ENCODE measurements at places on chromosomes 1 and 21.

DNA sequence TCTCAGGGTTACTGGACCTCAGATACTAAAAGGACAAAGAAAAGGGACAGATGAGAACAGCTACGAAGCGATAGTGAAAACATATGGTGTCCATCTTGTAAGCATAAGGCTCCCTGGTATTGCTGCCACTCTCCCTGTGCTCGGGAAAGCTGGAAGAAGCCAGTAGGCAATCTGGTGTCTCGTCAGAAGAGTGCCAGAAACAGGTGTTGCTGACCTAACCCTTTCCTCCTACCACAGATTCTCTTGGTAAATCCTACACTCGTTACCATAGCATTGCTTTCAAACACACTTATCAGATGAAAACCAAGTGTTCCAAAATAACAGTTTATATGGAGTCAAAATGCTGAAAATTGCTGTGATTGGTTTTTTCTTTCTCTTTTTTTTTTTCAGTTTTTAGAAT is 146.3 kb downstream of the NRIP1 start:
- DNase-seq, result no peak

DNA sequence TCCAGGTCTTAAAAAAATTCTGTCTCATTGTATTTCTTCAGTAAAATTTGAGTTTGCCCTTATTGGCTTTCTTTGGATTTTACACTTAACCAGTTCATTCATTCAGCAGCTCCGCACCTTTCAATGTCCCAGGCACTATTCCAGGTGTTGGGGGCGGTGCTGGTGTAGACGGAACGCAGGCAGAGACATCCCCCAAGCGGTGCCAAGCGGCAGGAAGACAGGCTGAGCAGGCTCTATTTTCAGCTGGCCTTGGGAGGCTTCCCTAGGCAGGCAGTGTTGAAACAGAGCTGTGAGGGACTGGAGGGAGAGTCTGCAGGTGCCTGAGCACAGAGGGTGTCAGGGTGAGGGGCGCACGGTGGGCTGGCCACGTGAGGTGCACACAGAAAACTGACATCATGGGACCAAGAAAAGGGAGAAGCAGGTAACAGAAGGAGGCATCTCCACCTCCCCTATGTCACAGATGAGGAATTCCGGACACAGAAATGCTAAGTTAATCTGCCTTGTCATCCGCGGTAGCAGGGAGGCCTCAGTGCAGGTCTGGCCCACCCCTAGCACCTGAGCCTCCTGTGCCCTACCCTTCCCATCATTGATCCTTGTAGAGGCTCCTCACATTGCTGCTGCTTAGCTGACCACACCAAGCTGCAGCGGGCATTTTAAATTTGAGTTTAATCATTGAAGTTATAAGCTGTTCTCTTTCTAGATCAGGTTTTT is 40.8 kb downstream of the SLC37A1 start:
- no peak for DNase-seq

- DNase-seq, result peak; percentile 28
Observed at GRCh38 chr1:155940993-155941844, at the start of gene RXFP4. Gene RXFP4 (plus strand): TSS chr1:155941638. CDS start chr1:155941710, 72 bp downstream.

GRCh38 chr1:223106856-223107255 is 36.2 kb downstream of the TLR5 start:
- no peak for DNase-seq

DNA sequence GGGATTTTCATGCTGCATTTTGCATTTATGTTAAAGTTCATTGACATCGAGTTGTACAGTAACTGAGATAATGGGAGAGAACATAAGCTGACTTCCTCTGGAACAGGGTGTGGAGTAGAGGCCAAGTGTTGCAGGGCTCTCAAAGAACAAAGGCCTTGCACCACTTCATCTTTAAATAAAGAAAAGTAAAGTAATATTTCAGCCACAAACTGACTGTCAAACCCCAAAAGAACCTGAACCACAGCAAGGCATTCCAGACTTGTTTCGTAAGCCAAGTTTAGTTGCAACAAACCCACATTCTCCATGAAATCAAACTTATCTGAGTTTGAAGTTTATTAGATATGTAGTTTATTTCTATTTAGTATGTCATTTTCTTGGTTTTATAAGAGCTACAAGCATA is 19.1 kb upstream of the HMGCS2 start:
- DNase-seq, result no peak

DNA sequence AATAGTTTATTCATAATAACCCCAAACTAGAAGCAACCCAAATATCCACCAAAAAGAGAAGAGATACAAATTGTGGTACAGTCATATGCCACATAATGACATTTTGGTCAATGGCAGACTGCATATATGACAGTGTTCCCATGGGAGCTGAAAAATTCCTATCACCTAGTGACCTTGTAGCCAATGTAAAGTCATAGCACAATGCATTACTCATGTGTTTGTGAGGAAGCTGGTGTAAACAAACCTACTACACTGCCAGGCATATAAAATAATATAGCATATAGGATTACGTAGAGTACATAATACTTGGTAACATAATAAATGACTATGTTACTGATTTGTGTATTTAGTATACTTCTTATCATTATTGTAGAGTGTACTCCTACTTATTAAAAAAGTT is 29.5 kb upstream of the SLFNL1 start:
- DNase-seq, result no peak

All from activated CD4-positive, alpha-beta T cell treated with anti-CD3 and anti-CD28 coated beads for 36 hours (primary cell).